ENCODE measurements at places on chromosomes 11 and 22. TPM values are rescaled to one million over a fixed set of nuclear protein-coding genes. Genes with fewer than 3 reads are reported as not detected.

DNA sequence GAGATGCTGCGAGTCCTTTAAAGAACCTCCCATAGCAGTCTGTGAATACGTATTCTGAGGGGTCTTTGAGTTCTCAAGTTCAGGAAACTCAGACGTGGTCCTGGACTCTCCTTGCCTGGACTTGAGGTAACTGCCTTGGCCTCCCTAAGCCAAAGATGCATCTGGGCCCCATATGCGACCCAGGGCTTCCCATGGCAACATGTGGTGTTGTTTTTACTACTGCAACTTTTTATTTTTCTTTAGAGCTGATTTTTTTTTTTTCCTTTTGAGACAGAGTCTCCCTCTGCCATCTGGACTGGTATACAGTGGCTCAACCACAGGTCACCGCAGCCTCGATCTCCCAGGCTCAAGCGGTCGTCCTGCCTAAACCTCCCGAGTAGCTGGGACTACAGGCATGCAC is 321.1 kb downstream of the ST3GAL4 start:
- DNase-seq: no peak

DNA sequence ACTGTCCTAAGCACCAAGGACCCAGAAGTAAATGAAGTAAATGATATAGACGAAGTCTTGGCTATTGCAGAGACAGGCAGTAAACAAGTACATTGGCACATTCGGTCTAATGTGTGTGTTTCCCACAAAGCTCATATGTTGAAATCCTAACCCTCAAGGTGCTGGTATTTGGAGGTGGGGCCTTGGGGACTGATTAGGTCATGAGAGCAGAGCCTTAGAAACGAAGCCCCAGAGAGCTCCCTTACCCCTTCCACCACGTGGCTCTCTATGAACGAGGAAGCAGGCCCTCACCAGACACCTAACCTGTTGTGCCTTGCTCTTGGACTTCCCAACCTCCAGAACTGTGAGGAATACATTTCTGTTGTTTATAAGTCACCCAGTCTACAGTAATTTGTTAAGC is 14.9 kb downstream of the CLMP start:
- no peak for DNase-seq

DNA sequence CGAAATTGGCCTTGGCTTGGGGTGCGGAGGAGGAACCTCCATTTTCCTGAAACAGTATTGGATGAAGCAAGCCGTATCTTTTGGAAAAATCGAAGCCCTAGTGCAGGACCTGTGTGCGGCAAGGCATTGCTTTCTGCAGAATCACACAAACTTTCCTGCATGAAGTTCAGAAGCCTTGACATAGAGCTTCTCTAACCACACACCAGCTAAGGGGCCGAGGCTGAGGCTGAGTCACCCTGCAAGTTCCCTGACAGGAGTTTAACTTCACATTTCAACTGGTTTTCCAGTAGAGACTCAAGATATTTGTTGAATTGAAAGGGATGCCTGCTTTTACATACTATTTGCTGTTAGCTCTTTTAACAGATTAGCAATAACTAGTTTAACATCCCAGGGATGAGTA is 67.8 kb downstream of the TCF20 start:
- no peak for DNase-seq

DNA sequence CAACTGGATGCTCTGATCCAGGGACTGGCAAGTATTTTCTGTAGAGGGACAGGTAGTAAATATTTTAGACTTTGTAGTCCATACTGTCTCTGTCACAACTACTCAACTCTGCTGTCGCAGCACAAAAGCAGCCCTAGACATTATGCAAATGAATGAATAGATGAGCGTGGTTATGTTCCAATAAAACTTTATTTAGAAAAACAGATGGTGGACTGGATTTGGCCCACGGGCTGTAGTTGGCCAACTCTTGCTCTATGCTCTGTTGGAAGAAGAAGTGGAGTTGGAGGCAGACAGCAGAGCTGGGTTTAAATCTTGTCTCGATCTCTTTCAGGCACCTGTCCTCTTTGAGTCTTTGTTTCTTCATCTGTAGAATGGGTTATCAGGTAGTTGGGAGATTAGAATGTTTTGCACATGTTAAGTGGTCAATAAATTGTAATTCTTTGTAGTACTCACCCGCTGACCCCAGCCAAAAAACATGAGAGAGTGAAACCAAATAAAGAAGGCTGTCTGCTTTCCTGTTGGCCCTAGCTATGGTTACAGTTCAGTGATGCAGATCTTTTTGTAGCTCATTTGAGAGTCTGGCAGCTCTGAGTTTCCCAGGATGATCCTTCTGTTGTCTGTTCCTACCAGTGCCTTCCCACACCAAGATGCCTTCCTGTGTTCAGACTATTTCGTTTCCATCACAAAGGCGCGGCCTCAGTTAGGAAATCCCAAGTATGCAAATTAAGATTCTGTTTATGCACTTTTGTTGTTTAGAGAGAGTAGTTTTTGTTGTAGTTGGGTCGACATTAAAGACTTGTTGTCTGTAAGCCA is 198.1 kb upstream of the SEZ6L start:
- DNase-seq: no peak

DNA sequence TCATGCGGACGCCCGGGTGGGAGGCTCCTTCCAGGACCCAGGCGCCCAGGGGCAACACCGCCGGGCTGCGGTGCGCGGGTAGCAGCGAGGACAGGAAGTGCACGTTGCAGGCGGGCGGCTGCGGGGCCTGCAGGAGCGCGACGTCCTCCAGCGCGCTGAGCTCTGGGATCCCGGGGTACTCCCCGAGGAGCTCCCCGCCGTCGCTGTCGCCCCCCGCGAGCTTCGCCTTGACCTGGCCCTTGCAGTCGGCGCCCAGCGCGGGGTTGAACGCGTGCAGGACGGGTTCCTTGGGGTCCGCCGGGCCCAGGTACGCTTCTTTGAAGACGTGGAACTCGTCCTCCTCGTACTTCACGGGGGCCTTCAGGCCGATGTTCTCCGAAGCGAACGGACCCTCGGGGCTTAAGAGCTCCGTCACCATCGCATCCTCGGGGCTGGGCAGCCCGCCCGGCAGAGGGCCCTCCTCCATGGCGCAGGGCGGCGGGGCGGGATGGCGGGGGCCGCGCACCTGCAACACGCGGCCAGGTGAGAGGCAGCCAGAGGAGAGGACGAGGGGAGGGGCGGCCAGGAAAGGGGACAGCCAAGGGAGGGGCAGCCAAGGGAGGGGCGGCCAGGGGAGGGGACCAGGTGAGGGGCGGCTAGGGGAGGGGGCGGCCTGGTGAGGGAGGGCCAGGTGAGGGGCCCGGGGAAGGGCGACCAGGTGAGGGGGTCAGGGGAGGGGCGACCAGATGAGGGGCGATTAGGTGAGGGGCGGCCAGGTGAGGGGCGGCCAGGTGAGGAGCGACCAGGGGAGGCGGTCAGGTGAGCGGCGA is 921 bp downstream of the TESMIN start:
- DNase-seq: no peak

- no peak for DNase-seq
These were observed 86.1 kb downstream of the CLPB start for GRCh38 chr11:72348250-72348649.

Gene CLTCL1
- total RNA-seq: 2.6 TPM

Data from NCI-H460 (cell line).